ENCODE measurements at places on chromosomes 3 and 15.
A peak's percentile ranks its signal among the peaks of the same experiment; 100 is the strongest.

DNA sequence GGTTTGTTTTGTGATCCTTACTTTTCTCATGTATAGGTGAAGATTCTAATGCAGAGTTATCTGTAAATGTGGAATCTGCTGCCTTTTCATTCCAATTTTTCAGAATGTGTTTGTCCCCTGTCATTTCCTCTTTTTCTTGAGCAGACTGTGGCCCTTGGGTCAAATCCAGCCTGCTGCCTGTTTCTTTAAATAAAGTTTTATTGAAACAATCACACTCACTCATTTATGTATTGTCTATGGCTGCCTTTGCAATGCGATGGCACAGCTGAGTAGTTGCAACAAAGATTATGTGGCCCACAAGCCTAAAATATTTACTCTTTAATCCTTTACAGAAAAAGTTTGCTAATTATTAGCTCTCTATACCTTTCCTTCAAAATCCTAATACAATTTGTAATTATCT is 116.3 kb upstream of the NPHP3 start:
- no peak for DNase-seq

- no peak for DNase-seq
Measured at GRCh38 chr3:114758831-114759699, 388.0 kb downstream of the ZBTB20 start.

GRCh38 chr3:161579395-161580126 is 83.0 kb downstream of the OTOL1 start:
- DNase-seq = no peak

DNA sequence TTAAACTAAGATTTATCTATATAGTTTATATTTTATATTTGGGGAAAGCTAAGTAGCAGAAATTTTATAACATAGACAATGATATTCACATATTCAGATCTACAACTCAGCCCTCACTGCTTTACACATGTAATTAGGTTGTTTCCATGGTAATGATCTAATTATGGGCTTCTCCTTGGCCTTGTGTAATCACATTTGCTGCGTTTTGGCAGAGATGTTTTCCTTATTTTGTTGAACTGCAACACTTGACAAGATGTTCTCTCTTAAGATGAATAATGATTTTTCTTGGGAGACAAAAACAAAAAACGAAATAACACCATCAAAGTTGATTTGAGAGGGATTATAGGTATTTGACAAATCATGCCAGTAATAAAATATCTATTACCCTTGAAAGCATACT is 635.6 kb upstream of the TBL1XR1 start:
- DNase-seq = no peak

GRCh38 chr3:147551491-147551890 is 142.3 kb downstream of the ZIC1 start:
- no peak for DNase-seq

GRCh38 chr15:23524816-23525215 is 40.7 kb upstream of the MKRN3 start:
- DNase-seq = no peak

DNA sequence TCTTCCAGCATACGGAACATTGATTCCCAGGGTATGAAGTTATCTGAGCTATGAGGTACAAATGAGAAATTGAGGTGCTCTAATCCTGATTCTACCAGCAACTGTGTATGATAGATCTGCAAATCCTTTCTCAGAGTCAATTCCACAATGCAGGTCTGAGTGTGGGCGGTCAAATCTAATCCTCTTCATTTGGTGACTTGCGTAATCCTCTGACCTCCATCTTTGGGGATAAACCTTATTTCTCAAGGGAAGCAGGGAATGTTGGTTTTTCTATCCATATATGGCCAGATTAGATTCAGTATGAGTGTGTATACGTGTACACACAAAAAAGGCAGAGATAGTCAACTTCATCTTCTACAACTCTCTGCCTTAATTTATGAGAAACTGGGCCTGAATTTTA is 348.4 kb upstream of the IL12A start:
- no peak for DNase-seq

- DNase-seq = no peak
Measured at GRCh38 chr15:29316422-29316821, 46.8 kb upstream of the NSMCE3 start.

DNA sequence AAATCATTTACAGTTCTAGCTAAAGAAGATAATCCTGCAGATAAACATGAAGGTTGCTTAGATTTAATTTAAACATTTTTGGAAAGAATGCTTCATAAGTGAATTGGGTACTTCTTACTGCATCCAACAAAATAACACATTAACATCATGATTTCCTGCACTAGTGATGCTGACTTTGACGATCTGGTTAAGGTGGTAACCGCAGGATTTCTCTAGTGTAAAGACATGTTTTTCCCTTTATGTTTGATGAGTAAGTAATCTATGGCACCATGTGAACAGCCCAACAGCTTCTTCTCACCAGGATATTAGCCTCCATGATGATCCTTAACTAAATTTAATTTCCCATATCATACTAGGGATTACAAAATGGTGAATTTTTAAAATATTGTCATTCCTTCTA is 14.1 kb downstream of the SPPL2A start:
- no peak for DNase-seq

GRCh38 chr15:75840659-75841058 is 2.6 kb upstream of the UBE2Q2 start:
- no peak for DNase-seq

DNA sequence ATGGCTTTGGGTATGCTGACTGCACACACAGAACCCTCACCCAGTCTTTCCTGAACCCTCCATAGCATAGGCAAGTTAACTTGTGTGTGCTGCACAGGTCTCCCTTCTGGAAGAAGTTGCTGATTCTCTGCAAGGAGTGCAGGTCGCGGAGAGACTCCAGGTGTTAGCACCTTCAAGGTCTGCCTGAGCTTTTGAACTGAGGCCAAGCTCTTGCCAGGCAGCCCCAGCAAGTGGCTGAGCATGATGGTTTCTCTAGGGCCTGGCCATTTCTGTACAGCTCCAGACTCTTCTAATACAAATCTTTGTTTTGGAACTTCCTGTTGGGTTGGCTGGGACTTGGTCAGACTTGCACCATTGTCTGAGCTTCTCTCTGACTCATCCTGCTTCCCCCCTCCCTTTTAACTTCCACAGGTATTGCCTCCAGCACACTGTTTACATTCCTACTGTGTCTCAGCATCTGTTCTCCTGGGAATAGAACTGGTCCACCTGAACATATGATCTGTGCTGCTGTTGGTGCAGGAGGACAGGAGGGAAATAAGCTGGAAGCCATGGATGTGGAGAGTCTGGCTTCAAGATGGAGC is 53.3 kb downstream of the KY start:
- DNase-seq = no peak

DNA sequence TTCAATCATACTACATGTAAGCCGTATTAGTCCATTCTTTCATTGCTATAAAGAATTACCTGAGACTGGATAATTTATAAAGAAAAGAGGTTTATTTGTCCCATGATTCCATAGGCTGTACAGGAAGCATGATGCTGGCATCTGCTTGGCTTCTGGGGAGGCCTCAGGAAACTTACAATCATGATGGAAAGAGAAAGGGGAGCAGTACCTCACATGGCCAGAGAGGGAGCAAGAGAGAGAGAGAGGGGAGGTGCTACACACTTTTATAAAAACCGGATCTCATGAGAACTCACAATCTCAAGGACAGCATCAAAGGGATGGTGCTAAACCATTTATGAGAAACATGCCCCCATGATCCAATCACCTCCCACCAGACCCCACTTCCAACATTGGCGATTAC is 14.3 kb upstream of the CLASP2 start:
- no peak for DNase-seq

GRCh38 chr3:177596248-177596815 is 399.1 kb upstream of the TBL1XR1 start:
- no peak for DNase-seq

- DNase-seq = no peak
Measured at GRCh38 chr15:63015618-63016017, 26.9 kb upstream of the TPM1 start.

DNA sequence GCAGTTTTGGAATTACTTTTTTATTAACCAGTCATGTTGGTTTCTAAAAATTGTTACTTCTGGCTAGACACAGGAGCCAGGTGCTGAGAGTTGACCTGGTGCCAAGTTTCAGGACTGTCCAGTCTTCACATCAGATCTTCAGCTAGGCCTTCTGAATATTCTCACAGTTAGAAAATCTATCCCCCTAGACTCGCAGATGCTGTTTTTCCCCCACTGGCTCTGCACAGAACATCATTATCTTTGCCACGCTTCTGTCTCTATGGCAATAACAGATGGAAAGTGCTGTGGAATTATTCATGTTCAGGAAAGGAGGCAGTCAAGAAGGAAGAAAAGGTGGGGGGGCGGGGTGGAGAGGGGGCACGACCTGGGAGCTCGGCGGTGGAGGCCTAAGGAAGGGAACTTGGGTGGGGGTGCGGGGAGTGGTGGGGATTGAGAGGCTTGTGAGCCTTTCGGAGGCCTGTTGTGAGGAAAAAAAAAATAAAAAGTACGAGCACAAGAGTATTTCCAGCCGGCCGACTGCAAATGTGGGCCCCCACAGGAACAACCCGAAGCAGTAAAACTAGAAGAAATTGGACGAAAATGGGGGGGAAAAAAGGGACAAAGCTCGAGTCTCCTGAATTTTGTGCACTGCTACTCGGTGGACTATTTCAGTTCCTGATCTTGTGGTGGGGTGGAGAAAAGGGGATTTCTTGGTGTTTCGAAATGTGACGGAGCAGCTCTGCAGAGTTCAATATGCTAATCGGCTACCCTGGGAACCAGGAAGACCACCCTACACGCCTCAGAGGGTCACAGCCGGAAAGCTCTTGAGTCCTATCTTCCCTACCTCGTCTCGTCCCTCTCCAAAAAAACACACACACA is 1.5 kb upstream of the SKIL start:
- DNase-seq = no peak

GRCh38 chr3:97719156-97719821 is 45.3 kb upstream of the ARL6 start:
- DNase-seq = peak; percentile 61

GRCh38 chr15:83323296-83323711 is 38.8 kb upstream of the BNC1 start:
- DNase-seq = no peak

GRCh38 chr15:40241269-40242212 is 2.7 kb downstream of the PAK6 start:
- DNase-seq = no peak

DNA sequence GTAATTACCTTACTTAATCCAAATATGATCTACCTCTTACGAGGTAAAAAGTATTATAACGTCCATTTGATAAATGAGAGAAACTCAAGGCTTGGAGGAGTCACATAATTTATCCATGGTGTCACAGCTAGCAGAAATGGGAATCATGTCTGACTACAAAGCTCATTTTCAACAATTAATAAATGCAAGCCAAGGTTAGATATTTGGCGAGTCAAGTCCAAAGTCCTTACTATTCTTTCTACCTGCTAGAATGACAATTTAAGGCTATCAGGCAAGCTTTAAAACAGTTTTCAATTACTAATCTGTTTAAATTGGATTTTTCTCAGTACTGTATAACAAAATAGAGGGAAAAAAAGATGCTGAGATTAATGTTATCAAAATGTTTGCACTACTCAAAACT is 68.6 kb downstream of the DLG1 start:
- DNase-seq = no peak

- DNase-seq = peak; percentile 53
Measured at GRCh38 chr15:38707802-38708671, 143.4 kb upstream of the RASGRP1 start.

DNA sequence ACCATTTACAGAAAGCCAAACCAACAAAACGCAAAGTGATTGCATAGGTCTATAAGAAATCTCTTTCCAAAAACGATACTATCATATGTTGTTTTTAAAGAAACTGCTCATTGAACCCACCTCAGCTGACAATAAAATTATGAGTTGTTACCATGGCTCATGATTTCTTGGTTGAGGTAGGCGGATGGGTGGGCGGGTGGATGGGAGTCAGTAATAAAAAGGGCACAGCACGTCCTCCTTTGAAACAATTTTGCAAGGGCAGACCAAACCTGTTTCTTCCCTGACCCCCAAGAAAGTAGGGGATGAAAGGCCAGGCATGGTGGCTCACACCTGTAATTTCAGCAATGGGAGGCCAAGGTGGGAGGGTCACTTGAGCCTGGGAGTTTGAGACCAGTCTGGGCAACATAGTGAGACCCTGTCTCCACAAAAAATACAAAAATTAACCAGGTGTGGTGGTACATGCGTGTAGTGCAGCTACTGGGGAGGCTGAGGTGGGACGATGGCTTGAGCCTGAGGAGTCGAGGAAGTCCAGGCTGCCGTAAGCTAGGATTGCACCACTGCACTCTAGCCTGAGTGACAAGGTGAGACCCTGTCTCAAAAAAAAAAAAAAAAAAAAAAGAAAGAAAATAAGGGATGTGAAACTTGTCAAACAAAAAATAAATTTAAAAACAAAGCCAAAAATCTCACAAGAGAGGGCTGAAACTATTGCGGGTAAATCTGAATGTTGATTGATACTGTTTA is 2.1 kb downstream of the ABHD10 start:
- no peak for DNase-seq

GRCh38 chr15:31306426-31307269 is 20.0 kb upstream of the KLF13 start:
- no peak for DNase-seq

DNA sequence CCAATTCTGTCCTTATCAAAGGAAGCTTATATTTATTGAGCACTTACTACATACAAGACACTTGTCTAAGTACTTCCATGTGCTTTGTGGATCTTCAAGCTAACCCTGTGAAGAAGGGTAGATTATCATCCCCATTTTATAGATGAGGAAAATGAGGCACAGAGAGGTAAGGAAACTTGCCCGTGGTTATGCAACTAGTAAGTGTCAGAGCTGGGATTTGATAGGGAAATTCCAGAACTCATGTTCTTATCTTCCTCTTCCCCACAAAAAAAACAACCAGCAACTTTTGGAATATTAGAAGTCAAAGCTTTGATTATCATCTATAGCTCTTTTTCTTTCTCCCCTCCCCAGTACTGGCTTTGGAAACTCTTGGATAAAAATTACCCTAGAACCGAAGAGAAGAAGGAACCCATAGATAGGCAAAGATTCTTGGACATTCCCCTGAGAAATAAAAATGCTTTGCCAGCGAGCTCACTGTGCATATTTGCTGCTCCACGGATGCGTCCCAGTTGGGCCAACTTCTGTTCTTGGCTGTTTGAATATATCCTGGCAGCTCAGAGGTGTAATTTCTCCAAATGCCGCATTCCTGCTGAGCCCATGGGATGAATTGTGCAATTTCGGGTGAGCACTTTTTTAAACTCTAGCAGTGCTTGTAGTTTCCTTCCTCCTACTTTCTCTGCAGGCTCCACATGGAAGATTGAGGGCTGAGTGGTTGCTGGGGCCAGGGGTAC is 591.5 kb upstream of the CFAP20DC start:
- no peak for DNase-seq

DNA sequence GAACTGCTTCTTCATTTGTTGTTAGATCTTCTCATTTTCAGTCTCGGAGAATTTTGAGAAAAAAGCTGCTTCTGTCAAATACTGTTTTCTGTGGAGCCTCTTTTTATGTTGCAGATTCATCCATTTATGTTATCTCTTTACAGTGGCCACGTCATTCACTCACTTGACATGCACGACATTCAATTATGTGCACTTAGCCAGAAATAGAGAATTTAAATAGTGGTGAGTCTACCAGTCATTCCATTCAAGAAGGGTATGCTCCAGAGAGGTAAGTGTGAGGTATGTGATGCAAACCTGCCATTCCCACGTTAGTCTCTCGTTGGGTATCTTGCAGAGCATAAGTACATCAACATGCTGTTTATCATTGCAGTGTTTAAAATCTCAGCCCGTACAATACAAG is 9.8 kb downstream of the ARPP19 start:
- no peak for DNase-seq

Measured in CD4-positive, alpha-beta memory T cell (primary cell).